IMR-90 (cell line): ENCODE measurements at places on chromosomes 5 and 9. TPM values are rescaled to one million over a fixed set of nuclear protein-coding genes. Genes with fewer than 3 reads are reported as not detected.
A peak's percentile ranks its signal among the peaks of the same experiment; 100 is the strongest.

- no peak for DNase-seq
Measured at GRCh38 chr5:178211095-178212048, 7.0 kb downstream of the HNRNPAB start.

The OCLN gene
- 0.72 and 0.83 TPM in 2 replicates for total RNA-seq

DNA sequence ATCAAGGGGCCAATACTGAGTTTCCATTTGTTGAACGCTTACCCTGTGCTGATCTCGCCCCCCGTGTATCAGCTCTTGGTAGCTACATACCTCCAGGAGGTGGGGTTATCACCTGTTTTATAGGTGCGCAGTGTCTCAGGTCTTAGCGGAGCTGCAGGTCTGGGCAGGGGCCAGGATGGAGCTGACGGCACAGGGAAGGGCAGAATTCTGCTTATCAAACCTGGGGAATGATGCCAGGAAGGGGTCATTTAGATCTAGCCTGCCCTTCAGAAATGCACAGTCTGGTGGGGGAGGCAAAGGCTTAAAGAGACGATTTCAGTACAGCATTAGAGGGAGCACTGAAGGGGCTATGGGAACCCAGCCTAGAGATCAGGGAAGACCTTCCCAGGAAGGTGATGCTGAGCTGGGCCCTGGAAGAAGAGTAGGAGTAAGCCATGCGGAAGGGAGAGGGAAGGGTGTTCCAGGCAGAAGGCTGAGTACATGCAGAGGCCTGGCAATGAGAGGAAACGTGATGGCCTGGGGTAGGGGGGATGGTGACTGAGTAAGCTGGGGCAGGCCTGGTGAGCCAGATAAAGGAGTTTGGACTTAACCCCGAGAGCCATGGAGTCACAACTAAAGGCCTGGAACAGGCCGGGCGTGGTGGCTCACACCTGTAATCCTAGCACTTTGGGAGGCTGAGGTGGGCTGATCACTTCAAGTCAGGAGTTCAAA, 31.5 kb downstream of the OLFML2A start:
- no peak for DNase-seq

The WNT8A gene
- total RNA-seq, result not detected in 2 replicates

The PARP8 gene
- total RNA-seq, result 8.2 and 8.6 TPM in 2 replicates

GRCh38 chr5:172361566-172362238, 78.1 kb upstream of the UBTD2 start:
- peak; percentile 100 for DNase-seq
